EH (cell line): ENCODE measurements at places on chromosomes 16 and 17.

- no peak for DNase-seq
Measured at GRCh38 chr17:285751-286422, 66.7 kb downstream of the RPH3AL start.

DNA sequence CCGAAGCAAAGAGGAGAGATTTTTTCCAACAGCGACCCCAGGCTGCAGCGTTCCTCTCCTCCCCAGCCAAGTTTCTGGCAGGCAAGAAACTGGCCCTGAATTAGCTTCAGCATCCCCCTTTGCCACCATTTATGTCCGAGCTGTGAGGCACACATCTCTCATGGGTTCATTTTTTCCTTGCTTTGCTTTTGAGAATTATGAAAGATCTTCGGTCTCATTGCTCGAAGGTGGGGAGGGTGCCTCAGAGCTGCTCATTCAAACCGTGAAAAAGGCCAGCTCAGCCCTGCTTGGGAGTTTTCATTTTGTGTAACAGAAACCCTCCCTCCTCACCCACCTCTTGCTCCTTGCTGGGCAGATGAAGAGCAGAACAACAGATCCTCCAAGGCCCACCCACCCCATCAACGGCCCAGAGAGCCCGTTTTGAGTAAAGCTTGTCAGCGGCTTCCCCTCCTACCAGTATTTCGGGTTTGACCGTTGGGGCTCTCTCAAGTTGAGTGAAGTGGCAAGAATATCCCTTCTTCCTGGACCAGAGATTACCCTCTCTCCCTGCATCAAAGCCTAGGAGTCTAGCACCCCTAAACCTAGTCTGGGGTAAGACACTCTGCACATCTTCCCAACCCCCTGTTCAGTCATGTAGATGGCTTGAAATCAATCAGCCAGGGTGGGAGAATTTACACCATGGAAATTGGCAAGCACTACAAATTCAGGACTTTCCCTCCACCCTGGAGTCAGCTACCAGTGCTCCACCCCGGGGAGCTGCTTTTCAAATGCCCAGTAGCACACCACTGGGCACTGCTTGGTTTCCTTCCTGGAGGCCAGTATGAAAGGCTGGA is 1.8 kb downstream of the CCR7 start:
- no peak for DNase-seq

GRCh38 chr17:57255182-57255775 is 1.0 kb upstream of the MSI2 start:
- DNase-seq, result no peak

GRCh38 chr16:51968749-51969148 is 578.2 kb downstream of the TOX3 start:
- peak; percentile 29 for DNase-seq

- DNase-seq, result peak; percentile 100
Measured at GRCh38 chr16:11079652-11080187, 135.4 kb downstream of the CLEC16A start.

DNA sequence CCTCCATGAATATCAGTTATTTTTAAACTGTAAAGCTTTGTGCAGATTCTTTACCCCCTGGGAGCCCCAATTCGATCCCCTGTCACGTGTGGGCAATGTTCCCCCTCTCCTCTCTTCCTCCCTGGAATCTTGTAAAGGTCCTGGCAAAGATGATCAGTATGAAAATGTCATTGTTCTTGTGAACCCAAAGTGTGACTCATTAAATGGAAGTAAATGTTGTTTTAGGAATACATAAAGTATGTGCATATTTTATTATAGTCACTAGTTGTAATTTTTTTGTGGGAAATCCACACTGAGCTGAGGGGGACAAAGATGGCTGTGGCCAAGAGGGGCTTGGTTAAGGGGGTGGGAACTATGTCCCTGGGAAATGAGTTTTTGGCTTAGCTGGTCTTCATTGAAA is 2.3 kb downstream of the CCL11 start:
- DNase-seq, result peak; percentile 43

DNA sequence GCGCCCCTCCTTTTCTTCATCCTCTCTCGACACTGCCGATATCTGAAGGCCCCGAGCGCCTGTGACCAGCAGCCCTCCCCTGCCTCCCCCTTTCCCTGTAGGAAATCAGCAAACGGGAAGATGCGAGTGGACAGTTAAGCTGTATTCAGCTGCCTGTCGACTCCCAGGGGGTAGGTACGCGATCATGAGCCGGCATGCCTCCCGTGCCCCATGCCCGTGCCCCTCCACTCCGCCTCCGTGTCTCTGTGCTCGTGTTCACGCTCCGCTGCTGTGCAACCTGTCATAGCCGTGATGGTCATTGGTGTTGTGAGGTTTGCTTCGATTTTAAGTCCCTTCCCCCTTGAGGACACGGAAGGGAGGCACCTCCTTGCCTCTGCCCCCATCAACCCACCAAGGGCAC is 34.4 kb downstream of the CACNA1G start:
- DNase-seq, result no peak

DNA sequence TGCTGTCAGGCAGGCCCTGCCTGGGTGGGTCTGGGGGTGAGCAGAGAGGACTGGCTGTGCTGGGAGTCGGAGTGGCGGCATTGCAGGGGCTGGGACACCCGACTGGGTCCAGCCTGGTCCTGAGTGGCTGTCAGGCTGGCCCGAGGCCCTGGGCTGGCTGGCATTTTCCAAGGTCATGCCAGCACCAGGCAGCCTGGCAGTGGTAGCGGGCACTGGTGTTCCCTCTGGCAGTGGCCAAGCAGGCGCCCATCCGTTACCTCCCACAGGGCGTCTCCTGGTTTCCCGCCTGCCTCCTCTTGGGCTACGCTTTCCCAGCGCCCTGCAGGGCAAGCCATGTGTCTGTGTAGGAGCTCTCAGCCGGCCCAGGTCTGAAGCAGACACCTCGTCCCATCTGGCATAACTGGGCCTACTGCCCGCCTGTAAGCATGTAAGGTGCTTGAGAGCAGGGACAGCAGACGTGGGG is 5.7 kb upstream of the PKMYT1 start:
- DNase-seq, result no peak

- DNase-seq, result no peak
Measured at GRCh38 chr17:29749045-29749825, 126.5 kb upstream of the CORO6 start.

DNA sequence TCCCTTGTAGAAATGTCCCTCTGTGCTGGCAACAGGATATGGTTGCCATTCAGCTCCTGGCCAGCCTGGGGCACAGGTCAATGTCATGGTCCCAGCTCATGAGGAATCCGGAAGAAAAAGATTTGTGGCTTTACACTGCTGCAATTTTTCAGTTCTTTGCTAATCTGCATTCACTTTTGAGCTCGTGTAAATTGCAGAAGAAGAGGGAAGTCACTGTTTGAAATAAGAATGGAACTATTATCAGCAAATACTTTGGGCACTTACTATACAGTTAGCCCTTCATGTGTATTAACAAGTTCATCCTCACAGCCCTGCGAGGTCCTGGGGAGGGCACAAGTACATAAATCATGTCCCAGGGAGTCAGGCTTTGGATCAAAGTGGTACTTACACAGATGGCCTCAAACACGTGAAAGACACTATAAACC is 14.2 kb downstream of the SLC47A2 start:
- DNase-seq, result no peak

GRCh38 chr16:17070882-17071592 is 399.7 kb downstream of the XYLT1 start:
- no peak for DNase-seq

- DNase-seq, result no peak
Measured at GRCh38 chr17:40727447-40728231, 24.1 kb upstream of the KRT24 start.

DNA sequence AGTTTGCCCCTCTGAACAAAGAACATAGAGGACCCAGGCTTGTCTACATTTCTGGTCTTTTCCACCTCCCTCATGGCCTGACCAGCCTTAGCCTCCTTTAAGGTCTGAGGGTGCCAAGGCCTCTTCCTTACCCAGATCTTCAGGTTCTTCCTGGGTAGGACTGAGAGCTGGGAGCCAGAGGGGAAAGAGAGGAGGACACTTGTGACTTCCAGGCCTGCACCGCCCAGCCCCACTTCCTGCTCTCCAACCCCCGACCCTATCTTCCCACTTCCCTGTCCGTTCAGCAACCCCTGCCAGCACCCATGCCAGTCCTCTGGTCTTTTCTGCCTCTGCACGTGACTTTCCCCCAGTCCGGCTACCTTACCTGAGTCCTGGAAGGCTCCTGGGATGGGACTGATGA is 534 bp downstream of the PRSS36 start:
- no peak for DNase-seq

DNA sequence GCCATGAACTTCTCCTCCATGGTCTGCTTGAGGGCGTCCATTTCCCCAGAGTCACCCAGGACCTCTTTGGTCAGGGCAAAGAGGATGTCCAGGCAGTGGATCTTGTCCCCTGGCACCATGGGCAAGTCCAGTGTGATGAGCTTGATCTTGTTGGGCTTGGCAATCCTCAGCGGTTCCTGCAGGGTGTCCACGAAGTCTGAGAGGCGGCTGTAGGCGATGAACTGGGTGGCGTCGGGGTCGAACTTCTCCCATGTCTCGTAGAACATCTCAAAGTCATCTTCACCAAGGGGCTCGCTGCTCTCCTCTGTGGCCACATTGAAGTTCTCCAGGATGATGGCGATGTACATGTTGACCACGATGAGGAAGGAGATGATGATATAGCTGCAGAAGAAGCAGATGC is 9.0 kb upstream of the CD79B start:
- DNase-seq, result no peak

DNA sequence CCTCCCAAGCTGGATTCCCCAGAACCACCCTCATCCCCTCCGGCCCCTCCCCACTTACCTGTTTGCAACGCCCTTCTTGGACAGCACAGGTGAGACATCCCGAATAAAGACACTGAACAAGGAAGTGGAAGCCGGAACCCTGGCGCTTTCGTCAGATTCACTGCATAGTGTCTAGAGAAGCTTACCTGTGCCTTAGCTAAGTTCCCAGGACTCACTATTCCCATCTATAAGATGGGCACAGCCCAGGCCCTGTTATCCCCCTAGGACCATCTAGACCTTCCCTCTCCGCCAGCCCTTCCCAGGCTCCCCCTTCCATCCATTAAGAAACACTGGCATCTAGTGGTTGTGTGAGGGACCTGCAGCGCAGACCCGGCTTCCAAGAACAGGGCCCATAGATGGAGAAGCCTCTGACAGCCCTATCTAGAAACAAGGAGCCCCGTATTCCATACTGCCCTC is 26.9 kb upstream of the RPL38 start:
- DNase-seq, result peak; percentile 61

- peak; percentile 49 for DNase-seq
Measured at GRCh38 chr17:40069751-40070708, 7.3 kb downstream of the THRA start.

DNA sequence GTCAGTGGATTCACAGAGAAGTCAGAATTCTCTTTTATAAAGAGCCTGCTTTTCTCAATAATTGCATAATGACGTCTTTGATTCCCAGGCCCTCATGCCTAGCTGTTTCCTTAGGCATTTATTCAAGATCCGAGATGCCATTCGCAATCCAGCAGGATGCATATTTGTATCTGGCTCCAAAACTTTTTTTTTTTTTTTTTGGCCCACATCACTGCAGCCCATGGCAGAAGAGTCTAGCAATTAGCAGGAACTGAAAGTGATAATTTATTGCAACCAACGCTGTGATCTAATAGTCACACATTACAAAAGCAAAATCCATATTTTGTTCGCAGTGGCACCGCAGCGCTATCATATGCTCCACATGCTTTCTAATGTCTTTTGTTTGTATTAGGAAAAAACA is 503.4 kb downstream of the MAF start:
- DNase-seq, result no peak

GRCh38 chr16:85117418-85117817 is 5.1 kb upstream of the CIBAR2 start:
- DNase-seq, result no peak

- DNase-seq, result no peak
Measured at GRCh38 chr16:81385031-81385756, 59.4 kb upstream of the CMIP start.

GRCh38 chr17:57597531-57598453 is 147.3 kb downstream of the CCDC182 start:
- peak; percentile 81 for DNase-seq

GRCh38 chr17:65657251-65657828 is 95.9 kb upstream of the AXIN2 start:
- DNase-seq, result no peak

DNA sequence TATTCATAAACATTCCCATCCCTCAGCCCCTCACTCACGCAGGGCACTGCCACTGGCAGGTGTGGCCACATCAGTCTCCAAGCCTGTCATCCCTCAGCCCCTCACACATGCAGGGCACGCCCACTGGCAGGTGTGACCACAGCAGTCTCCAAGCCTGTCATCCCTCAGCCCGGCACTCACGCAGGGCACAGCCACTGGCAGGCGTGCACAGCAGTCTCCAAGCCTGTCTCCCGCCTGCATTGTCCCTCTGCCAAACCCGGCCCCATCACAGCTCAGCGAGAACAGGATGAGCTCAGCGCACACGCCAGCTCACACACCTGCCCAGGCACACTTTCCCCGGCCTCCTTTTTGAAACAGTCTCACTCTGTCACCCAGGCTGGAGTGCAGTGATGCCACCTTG is 11.4 kb upstream of the KREMEN2 start:
- no peak for DNase-seq

DNA sequence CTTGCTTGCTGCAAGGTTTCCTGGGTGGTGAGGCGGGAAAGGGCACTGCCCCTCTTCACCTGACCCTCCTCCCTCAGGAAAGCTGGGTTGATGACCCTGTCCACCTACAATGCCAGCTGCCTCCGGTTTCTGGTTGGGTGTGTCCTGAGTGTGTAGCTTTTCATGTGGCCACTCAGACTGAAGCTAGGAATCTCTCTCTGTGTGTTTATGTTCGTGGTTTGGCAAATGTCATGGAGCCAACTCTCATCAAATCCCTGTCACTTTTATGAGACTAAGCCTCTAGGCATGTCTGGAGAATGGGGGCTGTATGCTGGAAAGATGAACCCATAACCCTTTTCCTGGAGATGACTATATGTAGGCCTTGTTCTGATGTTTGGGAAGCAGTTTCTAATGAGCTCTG is 17.1 kb downstream of the PLEKHG4 start:
- peak; percentile 93 for DNase-seq

- DNase-seq, result no peak
Measured at GRCh38 chr16:88055356-88055755, 104.1 kb downstream of the BANP start.

GRCh38 chr16:54048586-54049495 is 237.7 kb downstream of the IRX3 start:
- no peak for DNase-seq

DNA sequence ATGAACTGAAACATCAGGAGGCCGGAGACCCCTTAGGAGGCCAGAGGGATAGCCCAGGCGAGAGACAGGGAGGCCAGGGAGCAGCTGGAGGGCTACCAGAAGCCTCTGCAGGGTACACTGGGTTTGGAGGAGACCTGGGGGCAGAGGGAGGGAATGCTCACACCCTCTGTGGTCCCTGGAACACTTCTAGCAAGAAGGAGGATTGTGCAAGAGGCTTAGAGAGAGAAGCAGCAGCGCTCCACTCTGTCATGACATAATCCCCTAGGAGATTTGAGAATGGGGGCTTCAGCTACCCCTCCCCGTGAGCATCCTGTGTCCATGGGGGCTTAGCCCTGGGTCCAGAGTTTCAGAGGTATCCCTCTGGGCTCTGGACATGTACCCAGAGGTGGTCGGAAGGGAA is 15.8 kb downstream of the GPR142 start:
- no peak for DNase-seq
